Uterus (tissue), 4 donors: ENCODE measurements at places on chromosomes 7 and 10. TPM values are rescaled to one million over a fixed set of nuclear protein-coding genes. Genes with fewer than 3 reads are reported as not detected.

DNA sequence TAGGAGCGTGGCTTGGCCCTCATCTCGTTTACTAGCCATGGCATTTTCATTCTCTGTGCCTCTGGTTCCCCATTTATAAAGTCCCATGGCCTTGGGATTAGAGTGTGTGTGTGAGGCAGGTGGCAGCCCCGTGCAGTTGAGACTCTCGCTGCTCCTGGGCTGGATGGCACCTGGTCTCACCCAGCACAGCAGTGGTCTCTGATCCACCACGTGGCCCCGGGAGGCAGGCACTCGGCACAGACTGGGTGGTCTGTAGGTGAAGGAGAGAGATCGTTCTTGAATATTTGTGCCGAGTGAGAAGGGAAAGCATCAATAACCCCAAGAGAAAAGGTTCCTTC, 50.4 kb downstream of the CALML3 start:
- DNase-seq: no peak
- H3K4me3 ChIP-seq: no peak overlapping the region
- H3K27ac ChIP-seq: no peak overlapping the region
- no peaks in the 10 kb centered on the region for H3K4me1 ChIP-seq
- H3K27me3 ChIP-seq: no peaks in the 10 kb centered on the region
- H3K36me3 ChIP-seq: no peaks in the 10 kb centered on the region

DNA sequence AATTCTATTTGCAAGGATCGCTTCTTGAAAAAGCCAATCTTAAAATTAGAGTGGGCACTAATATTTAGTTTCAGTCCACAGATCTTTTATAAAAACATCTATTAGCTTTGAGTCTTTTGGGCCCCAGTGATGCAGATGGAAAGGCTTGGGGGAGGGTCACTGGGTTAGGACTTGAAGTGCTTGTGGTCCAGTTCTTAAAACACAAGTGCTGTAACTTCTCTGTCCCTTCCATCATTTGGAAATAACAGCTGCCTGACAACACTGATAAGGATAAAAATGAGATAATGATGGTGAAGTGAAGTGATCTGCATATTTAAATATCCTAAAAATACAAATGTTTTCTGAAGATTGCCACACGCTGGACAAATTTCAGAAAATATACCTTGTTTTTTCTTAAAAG, 37.1 kb upstream of the ZRANB1 start:
- DNase-seq: no peak
- H3K27ac ChIP-seq: no peak overlapping the region
- no peaks in the 10 kb centered on the region for H3K4me1 ChIP-seq

DNA sequence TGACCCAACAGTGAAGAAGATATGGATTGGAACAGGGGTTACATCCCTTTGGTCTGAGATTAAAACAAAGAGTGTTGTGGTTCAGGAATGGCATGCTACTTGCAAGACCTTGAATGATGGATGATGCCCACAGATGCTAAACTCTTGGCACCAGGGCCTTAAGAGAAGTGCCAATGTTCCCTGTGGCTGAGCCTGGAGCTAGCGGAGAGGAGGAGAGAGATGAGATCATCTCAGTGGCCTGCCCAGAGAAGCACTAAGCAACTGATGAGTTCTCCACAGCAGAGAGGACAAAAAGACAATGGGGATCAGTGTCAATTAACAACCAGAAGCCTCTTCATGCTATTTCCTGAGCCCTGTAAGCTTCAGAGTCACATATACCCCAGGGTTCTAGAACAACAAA, 97.8 kb downstream of the ELAPOR2 start:
- no peaks in the 10 kb centered on the region for H3K36me3 ChIP-seq
- no peaks in the 10 kb centered on the region for H3K4me1 ChIP-seq
- no peaks in the 10 kb centered on the region for H3K27me3 ChIP-seq
- no peak overlapping the region for H3K27ac ChIP-seq
- H3K4me3 ChIP-seq: no peak overlapping the region

DNA sequence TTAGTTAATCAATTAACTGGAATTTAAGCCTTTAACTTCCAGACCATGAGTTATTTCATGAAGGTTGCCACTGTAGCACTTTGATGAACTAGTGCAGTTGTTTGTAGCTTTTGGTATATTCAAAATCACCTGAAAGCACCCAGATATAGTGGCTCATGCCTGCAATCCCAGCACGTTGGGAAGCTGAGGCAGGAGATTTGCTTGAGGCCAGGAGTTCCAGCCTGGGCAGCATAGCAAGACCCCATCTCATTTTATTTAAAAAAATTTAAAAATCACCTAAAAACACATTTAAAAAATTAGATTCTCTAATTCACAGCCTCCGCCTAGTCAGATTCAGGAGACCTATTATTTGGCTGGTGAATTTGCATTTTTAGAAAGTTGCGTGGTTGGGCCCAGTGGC, 9.0 kb downstream of the TBC1D12 start:
- H3K27me3 ChIP-seq: no peaks in the 10 kb centered on the region
- no peak overlapping the region for H3K4me3 ChIP-seq
- H3K27ac ChIP-seq: no peak overlapping the region
- no peaks in the 10 kb centered on the region for H3K36me3 ChIP-seq
- no peaks in the 10 kb centered on the region for H3K4me1 ChIP-seq
- DNase-seq: no peak

DNA sequence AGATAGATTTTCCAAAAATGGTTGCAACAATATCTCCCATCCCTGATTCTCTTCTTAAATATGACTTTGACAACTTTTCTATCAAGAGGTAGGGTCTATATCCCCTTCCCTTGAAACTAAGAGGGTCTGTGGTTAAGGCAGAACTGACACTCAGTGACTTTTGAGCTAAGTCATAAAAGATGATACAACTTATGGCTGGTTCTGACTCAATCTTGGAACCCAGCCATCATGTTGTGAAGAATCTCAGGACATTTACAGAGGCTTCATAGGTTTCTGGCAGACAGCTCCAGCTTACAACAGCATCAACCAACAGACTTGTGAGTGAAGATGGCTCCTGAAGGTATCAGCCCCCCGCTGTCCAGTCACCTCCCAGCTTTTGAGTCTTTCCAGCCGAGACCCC, 203.5 kb downstream of the RNLS start:
- H3K4me1 ChIP-seq: no peaks in the 10 kb centered on the region
- H3K27me3 ChIP-seq: no peaks in the 10 kb centered on the region
- H3K4me3 ChIP-seq: no peak overlapping the region
- peak; percentile 22 for DNase-seq
- H3K27ac ChIP-seq: no peak overlapping the region
- no peaks in the 10 kb centered on the region for H3K36me3 ChIP-seq

The ITPRID1 gene
- not detected for total RNA-seq

DNA sequence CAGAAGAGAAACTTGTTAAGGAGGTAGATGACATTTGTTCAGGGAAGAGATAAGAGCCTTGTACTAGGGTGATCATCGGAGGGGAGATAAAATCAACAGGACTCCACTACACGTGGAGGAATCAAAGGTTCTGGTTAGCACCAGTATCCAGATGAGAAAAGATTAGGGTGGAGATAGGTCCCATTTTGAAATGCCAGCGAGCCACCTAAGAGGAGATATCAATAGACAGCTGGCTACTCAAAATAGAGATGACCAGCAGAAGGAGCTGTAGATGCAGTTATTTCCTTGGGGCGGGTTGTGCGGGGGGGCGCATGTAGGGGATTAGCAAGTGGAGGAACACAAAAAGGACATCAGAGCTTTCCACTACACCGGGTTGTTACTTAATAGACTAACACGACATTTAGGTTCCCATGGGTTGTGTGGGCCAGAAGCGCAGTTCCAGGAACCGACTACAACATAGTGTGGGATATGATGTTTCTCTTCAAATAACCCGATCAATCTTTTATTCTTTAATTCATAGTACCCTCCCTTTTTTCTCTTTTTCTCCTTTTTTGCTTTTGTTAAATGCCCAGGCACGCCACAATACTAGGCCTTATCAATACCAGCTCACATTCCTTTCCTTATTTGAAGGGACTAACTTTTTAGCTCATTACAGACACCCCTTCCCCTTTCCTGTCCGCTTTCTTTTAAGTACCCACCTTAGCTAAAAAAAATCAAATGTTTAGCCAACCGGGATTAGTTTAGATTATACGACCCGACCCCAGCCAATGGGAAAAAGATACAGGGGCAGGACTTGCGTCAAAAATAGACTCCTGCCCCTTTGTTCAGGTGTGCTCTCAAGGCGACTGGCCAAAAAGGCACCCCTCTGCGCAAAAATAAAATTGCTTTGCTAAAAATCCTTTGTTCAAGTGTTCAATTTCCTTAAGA, 2.0 kb upstream of the KIF11 start:
- H3K4me1 ChIP-seq: no peaks in the 10 kb centered on the region
- no peaks in the 10 kb centered on the region for H3K36me3 ChIP-seq
- H3K4me3 ChIP-seq: peak overlapping the region; percentile 51
- DNase-seq: peak; percentile 38
- H3K27ac ChIP-seq: peak overlapping the region; percentile 87

- H3K27me3 ChIP-seq: no peaks in the 10 kb centered on the region
- peak; percentile 4 for DNase-seq
- H3K27ac ChIP-seq: no peak overlapping the region
- H3K4me1 ChIP-seq: no peaks in the 10 kb centered on the region
These were observed 11.4 kb upstream of the SCART1 start for GRCh38 chr10:133442191-133442966.

DNA sequence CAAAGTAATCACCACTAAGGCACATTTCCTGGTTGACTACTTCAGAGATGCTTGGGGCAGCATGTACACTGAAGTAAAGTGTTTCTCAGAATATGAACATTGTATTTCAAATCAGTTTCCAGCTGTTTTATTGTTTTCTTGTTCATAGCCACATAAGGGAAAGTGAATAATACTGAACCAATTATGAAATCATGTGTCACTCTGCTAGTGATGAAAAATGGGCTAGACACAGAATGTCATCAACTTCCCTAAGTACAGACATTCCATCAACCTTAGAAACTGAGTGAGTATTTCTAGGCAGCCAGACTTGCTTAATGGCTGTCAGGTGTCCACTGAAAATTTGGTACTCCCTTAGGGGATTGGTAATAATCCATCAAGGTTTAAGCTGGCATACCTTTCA, 603.5 kb downstream of the ARL4A start:
- no peak overlapping the region for H3K4me3 ChIP-seq
- no peak overlapping the region for H3K27ac ChIP-seq
- no peak for DNase-seq
- H3K4me1 ChIP-seq: no peaks in the 10 kb centered on the region
- H3K36me3 ChIP-seq: no peaks in the 10 kb centered on the region

The CHRM2 gene
- total RNA-seq: not detected

The C10orf67 gene
- total RNA-seq: not detected

DNA sequence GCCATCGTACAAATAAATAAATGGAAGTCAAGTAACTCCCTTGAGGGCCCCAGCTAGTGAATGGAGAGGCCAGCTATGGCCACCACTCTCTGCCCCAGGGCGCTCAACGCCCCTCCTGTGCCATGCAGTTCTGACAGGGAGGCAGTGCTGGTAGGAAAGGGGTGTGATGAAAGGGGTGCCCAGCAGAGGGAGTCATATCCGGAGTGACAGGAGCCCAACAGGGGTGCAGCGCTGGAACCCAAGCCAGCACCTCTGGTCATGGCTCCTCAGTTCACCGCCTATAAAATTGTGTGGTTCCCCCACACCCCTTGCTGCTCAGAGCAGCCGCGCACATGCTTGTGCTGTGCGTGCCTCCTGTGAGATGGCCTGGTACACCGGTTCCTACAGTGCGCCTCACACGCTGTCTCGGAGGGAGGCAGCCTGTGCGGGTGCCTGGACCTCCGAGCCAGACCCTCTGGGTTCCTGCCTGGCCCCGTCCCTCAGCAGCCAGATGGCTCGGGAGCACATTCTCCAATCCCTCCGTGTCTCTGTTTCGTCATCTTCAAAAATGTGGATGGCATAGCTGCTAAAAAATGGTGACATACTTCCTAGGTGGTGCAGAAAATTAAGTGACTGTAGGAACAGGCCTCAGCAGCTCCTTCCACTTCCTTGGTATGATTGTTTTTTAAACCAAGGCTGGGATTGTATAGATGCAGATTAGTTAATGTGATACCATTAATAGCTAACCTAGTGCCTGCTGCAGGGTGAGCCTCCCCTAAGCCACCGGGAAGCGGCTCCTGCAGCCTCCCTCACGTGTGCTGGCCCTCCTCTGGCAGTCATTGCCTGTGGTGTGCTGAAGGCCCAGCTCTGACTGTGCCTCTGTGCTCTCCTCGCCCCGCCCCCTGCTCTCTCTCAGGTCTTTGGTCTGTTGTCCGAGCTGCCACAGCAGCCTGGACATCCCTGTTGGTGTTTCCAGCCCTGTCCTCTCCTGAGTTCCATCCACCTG, 125.8 kb downstream of the EGFR start:
- no peak overlapping the region for H3K27ac ChIP-seq
- H3K4me1 ChIP-seq: no peaks in the 10 kb centered on the region
- DNase-seq: no peak
- no peaks in the 10 kb centered on the region for H3K27me3 ChIP-seq
- no peaks in the 10 kb centered on the region for H3K36me3 ChIP-seq

The NRAP gene
- not detected for total RNA-seq

DNA sequence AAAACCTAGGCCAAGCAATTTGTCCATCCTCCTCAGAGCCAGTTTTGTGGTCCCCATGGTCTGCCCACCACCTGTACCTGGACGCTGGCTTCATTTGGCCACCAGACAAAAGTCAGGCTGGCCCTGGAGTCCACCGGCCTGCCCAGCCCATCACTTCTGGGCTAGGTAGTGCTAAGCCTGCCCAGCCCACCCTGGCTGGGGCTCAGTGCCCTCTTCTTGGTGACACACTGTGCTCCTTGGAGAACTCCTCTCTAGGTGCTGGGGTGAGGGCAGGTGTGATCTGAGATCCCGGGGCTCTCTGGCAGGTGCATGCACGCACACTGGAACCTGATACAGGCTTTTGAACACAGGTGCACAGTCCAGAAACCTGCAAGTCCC, 1.1 kb downstream of the AIFM2 start:
- no peaks in the 10 kb centered on the region for H3K27me3 ChIP-seq
- peak overlapping the region; percentile 85 for H3K4me3 ChIP-seq
- no peaks in the 10 kb centered on the region for H3K36me3 ChIP-seq
- DNase-seq: no peak

The CDC14C gene
- not detected for total RNA-seq

DNA sequence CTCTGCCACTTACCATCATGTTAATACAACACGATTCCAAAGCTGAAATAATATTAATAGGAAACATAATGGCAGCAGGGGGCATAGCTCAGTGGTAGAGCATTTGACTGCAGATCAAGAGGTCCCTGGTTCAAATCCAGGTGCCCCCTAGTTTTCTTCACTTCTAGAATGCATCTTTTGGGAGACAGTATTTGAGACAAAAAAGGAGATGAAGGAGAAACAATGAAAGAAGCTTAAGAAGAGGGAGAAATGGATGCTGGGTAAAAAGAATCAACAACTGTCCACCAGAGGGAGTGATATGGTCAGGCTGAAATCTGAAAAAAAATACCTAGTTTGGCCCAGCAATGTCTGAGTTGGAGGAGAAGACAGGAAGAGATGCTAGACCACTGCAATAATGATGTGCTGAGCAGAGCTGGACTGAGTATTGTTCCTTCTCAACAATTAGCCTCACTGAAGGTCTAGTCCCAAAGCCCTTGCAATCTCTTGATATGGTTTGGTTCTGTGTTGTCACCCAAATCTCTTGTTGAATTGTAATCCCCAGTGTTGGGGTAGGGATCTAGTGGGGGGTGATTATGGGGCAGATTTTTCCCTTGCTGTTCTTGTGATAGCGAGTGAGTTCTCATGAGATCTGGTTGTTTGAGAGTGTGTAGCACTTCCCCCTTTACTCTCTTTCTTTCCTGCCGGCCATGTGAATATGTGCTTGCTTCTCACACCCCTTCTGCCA, 48.3 kb downstream of the ZNF783 start:
- no peak overlapping the region for H3K27ac ChIP-seq
- no peaks in the 10 kb centered on the region for H3K27me3 ChIP-seq
- no peaks in the 10 kb centered on the region for H3K4me1 ChIP-seq
- no peak overlapping the region for H3K4me3 ChIP-seq
- no peak for DNase-seq
